ENCODE measurements at places on chromosomes 5 and 9.

DNA sequence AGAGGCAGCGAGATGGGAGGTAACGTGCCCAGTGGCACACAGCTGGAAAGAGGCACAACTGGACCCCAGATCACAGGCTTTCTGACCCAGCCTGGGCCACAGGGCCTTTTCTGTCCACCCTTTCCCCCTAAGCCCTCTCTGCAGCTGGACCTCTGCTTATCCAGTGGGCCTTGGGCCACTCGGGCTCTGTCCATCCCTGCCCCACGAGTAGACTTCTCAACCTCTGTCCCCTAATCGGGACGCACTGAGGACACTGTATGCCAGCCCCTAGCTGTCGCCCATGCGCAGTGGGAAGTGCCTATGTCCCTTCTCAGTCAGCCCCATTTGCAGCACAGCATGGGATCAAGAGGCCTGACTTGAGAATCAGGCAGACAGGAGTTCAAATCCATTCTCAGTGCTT, 65.6 kb upstream of the NEURL1B start:
- no peak for DNase-seq

- no peak for DNase-seq
Measured at GRCh38 chr5:77437194-77437593, 54.9 kb downstream of the WDR41 start.

DNA sequence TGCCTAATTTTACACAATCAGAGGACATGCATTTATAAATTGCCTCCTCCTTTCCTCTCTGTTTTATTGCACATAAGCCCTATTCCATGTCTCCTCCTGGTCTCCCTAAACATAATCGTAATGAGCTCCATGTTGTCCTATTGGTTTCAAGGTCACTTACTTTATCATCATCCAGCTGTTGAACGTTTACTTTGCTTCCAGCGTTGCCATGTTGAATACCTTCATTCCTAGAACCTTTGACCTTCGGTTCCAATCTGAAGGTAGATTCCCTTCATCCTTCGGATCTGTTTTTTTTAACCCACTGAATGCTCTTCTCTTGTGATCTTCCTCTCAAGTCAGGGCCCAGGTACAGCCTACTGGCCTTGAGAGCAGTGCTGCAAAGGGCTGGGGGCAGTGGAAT, 84.3 kb downstream of the PJA2 start:
- DNase-seq: no peak

GRCh38 chr5:87411586-87411972, 1.2 kb downstream of the CCNH start:
- no peak for DNase-seq

GRCh38 chr5:858726-859125, 7.9 kb upstream of the ZDHHC11 start:
- DNase-seq: no peak

- DNase-seq: no peak
Measured at GRCh38 chr5:54045077-54045792, 265.1 kb downstream of the ARL15 start.

GRCh38 chr9:100432736-100433135, 5.8 kb downstream of the MSANTD3 start:
- no peak for DNase-seq

- no peak for DNase-seq
Measured at GRCh38 chr9:80552931-80553330, 981.2 kb downstream of the TLE4 start.

- no peak for DNase-seq
Measured at GRCh38 chr5:79806741-79807140, 117.1 kb downstream of the CMYA5 start.

- DNase-seq: peak; percentile 59
Measured at GRCh38 chr5:55994495-55994997, at the start of gene IL6ST. Gene IL6ST (minus strand): TSS chr5:55994963. CDS start chr5:55976278, 18,685 bp downstream.

GRCh38 chr9:16767366-16767765, 103.1 kb downstream of the BNC2 start:
- DNase-seq: no peak

- no peak for DNase-seq
Measured at GRCh38 chr5:124342584-124342983, 403.9 kb downstream of the ZNF608 start.

- DNase-seq: no peak
Measured at GRCh38 chr5:66861402-66861801, 265.2 kb downstream of the MAST4 start.

- peak; percentile 78 for DNase-seq
Measured at GRCh38 chr5:170293273-170293672, 4.3 kb downstream of the LCP2 start.

- no peak for DNase-seq
Measured at GRCh38 chr9:124793015-124793541, 16.1 kb downstream of the OLFML2A start.

DNA sequence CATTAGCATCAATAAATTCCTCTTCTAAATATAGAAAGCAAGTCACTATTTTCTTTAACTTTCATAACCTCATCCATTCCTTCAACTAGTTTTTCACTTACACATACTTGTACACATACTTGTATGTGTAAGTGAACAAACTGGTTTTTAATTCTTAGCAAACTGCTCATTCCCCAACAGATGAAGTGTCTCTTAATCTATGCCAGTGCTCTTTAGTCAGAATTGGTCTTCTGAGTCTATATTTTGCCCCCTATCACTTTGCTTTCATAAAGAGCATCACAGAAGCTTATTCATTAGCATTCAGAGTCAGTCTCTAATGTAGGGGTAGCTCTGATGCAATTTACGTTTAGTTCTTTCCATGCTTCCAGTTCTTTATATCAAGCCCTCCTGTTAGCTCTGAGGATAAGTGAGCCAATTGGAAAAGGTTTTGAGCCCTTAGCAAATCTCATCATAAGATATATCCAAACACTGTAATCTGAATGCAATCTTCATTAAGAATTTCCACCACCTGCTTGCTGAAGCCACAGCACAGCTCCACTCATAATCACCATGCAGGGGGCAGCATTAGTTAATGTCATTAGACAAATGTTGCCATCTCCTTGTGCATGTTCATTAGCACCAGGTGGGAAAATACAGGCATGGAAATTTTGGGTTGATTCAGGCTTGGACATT, 178.5 kb upstream of the SLC24A2 start:
- DNase-seq: no peak

- DNase-seq: no peak
Measured at GRCh38 chr5:175698401-175699115, 40.7 kb downstream of the HRH2 start.

- no peak for DNase-seq
Measured at GRCh38 chr9:71179183-71179582, 57.8 kb upstream of the TRPM3 start.

- no peak for DNase-seq
Measured at GRCh38 chr9:104905153-104905901, 22.6 kb downstream of the ABCA1 start.

- no peak for DNase-seq
Measured at GRCh38 chr9:12880406-12881015, 105.7 kb downstream of the LURAP1L start.

DNA sequence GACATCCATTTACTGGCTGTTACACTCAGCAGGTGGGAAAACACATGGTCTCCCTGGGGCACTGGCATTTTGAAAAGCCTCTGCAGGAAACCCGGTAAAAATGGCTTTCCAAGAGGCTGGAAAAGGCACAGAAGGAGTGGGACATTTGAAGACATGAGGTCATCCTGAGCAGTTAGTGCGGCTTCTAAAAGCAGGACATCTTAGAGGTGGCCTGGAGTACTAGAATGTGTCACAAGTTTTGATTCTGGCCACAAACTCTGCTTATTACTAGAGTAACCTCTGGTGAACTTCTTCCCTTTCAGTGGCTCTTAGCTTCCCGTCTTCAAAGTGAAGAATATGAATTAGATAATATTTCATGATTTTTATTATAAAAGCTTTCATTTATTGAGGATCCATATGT, 423.0 kb upstream of the BRINP1 start:
- no peak for DNase-seq

DNA sequence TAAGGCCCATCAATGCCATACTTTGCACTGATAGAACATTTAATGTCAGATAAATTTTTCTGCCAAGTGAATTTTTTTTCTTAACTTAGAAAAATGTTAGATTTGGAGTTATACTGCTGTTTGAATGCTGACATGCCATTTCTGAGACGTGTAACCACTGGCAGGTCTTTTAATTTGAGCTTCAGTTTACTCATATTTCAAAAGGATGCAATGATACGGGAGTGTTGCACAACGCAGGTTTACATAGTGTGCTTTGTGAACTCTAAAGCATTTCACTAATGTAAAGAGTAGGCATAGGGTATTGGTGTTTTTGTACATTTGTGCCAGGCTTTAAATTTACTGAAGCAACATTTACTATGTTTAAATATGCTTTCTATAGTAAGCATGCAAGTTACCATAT, 4.2 kb downstream of the ZBTB43 start:
- no peak for DNase-seq

DNA sequence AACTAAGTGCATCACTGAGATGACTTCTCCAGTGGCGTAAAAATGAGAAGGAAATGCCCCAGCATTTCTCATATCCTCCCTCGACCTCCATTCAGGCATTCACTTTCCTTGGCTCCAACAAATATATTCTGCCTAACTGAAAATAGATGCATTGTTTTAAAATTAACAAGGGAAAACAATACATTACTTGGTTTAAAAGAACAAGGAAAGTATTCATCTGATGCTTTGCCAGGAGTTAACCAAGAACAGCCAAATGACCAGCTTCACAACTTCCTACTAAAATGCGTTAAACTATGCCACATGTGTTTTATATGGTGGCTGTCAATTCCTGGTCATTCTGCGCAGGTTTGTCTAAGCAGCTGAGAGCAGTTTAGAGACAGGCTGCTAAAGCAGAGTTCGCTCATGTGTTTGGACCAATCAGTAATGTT, 121.4 kb downstream of the GNAQ start:
- DNase-seq: no peak

- DNase-seq: no peak
Measured at GRCh38 chr9:32319312-32319929, 65.0 kb upstream of the ACO1 start.

DNA sequence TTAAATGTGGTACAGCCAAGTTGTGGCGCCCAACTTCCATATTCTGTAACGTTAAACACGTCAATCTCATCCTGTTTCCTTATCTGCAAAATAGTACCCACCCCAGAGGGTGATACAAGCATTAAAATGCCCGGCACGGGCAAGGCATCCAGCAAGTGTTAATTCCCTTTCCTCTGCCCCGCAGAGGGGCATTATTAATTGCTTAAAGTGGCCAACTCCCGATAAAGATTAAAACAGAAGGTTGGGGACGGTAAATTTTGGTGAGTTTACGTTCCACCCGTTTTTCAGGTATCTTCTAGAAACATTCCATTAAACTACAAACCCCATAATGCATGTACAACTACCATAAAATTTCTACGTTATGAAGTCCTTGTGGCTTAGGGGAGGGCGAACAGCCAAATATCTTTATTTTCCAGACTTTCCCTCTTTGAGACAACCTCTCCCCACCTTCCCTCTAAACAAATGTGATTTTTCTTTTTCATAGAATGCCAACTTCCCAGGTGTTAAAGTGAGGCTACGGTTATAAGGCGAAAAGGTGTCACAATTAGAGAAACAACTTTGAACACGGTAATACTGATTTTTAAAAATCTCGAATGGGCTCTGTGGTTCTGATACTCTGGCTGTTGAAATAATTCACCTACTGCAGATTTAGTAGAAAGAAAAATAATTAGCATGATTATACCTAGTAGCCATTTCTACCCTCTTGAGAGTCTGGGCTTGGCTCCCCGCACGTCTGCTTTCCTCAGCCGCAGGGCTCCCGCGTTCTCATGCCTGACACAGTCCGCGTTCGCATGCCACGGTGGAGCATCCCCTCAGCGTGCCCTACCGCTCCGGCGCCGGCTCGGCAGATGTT, 1.2 kb upstream of the GPBP1 start:
- no peak for DNase-seq

GRCh38 chr5:143023411-143024096, 253.4 kb downstream of the ARHGAP26 start:
- DNase-seq: no peak

- DNase-seq: no peak
Measured at GRCh38 chr9:81584099-81584498, 105.2 kb downstream of the TLE1 start.

DNA sequence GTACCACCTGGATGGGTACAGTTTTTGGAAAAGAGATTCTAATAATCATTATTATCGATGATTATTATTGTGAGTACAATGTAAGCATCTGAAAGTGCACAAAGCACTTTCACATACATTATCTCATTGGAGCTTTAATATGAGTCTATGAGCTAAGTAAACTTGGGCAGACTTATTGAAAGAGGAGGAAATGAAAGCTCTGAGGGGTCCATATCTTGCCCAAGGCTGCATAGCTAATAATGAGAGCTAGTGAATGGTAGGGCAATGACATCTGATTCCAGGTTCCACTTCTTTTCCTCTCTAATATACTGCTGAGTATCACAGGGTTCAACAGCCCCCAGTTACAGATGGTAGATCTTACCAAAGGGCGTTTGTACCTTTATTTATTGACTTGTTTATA, 26.1 kb downstream of the TIMD4 start:
- no peak for DNase-seq

- DNase-seq: no peak
Measured at GRCh38 chr5:129476751-129477150, 16.7 kb downstream of the ADAMTS19 start.

GRCh38 chr5:128537221-128537999, 635 bp downstream of the FBN2 start:
- DNase-seq: no peak

DNA sequence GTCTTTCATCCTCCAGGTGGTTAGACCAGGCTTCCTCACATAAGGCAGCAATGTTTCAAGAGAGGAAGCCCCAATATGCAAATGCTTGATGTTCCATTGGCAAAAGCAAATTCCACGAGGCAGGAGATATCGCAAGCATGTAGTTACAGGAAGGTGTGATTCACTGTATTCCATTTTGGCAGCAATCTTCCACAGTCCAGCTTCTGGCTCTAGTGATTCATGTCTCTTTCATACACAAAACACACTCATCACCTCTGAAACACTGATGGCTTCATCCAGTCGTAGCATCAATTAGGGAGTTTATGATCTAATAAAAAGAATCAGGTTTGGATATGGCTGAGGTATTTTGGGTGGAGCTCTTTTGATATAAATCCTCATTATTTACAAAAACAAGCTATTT, 552.2 kb upstream of the RIOK2 start:
- no peak for DNase-seq

- DNase-seq: no peak
Measured at GRCh38 chr9:122374885-122375420, 4.1 kb downstream of the PTGS1 start.

- no peak for DNase-seq
Measured at GRCh38 chr9:908536-909205, 67.2 kb downstream of the DMRT1 start.

- DNase-seq: no peak
Measured at GRCh38 chr5:32231929-32232328, 57.8 kb upstream of the GOLPH3 start.

GRCh38 chr5:6582507-6583048, 50.3 kb downstream of the NSUN2 start:
- DNase-seq: no peak
